ENCODE measurements at places on chromosomes 16 and 17.

- no peak for DNase-seq
Measured at GRCh38 chr17:73007407-73007806, 85.1 kb downstream of the SLC39A11 start.

- no peak for DNase-seq
Measured at GRCh38 chr17:18191236-18191667, 7.6 kb downstream of the ALKBH5 start.

GRCh38 chr17:35011671-35012216 lies 31.4 kb downstream of the LIG3 start:
- DNase-seq = no peak

DNA sequence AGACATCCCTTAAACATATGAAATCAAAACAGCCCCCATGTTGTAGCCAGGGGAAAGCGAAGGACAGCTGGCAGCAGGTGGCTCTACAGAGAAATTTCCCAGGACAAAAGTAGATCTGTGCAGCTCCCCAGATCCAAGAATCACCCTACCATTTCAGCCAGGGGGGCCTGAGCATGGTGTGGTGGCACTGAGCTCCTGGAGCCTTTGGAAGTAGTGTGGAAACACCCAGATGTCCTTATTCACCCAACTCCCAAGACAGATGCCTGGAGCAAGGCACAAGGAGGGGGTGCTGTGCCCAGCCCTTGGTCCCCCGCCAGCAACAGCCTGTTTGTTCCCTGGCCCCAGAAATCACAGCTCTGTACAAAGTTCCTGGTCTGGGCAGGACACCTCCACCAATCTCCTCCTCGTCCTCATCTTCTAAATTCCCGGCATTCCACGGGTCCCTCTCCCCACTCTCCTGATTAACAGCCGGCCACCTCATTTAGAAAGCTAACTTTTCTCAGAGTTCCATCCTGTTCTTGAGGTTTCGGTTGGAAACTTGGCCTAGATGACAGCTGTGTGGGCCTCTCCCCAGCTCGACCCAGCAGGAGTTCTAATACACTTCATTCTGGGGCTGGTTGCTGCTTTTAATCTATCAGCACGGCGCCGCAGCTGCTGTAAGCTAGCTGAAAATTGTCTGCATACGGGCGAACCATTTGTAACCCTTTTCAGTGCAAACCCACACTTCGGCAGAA lies 191.1 kb downstream of the C16orf78 start:
- DNase-seq = no peak

GRCh38 chr17:32631341-32632096 lies 144.7 kb downstream of the CDK5R1 start:
- DNase-seq = no peak

DNA sequence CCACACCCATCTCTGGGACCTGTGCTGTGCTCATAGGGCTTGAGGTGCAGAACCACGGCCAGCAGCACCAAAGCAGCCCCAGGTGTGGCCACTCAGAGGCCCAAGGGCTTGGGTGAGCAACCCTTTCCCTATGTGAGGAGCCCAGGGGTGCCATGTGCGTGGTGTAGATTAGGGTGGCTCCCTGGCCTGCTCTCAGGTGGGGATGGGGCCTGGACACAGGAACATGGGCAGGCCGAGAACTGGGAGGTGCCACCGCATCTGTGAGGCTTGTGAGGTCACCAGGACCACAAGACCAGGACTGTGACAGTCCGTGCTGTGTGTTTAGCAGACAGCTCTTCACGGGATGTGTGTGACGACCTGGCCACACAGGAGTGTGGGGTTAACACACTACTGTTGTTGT lies 103.5 kb upstream of the ZNF750 start:
- DNase-seq = peak; percentile 16

DNA sequence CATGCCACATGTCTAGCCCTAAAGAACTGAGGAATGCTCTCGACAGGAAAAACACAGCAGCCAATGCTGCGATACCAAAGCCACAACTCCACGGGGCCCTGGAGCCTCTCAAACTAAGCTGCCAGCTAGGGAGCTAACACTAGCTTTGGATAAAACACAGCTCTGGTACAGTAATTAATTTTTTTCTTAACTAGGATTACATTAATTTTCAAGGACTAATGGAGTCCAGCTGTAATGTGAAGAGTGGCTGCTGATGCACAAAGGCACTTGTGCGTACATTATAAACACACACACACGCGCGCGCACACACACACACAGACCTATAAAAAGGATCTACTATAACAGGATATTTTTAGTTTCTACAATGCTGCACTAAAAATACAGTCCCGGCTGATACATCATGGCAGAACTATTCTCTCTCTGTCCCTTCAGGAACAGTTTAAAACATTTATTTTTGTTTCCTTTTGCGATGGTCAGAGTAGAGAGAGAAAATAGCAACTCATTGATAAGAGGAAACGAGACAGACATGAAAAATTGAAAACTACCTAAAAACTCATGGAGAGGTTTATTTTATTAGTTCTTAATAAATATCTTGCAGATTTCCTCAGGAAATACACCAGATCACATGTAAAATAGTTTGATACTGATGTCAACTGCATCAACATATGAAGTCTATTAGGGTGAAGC lies 88.5 kb downstream of the SMG6 start:
- no peak for DNase-seq

DNA sequence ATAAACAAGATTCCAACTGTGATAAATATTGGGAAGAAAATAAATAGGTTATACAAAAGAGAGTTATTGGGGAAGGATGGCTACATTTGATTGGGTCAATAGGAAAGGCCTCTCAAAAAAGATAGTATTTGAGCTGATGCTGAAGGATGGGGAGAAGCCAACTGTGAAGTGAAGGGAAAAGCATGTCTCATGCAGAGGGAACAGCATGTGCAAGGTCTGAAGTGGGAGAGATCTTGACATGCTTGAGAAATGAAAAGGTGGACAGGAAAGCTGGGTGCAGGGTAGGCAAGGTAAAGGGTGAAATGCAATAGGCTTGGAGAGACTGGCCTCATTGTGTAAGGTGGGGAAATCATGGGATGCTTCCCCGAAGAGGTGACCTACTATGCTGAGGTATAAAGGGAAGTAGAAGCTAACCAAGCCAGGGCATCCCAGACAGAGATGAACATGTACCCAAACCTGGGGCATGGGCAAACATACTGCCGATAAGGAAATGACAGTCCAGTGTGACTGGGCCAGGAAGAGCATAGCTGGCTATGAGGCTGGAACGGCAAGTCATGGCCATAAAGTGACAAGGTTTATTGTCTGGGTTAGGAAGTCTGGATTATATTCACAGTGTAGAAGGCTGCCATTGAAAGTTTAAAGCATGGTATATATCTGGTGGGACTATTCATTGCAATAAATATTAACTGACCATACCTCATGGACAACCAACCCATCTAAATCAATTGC lies 91.2 kb downstream of the TOX3 start:
- DNase-seq = no peak

DNA sequence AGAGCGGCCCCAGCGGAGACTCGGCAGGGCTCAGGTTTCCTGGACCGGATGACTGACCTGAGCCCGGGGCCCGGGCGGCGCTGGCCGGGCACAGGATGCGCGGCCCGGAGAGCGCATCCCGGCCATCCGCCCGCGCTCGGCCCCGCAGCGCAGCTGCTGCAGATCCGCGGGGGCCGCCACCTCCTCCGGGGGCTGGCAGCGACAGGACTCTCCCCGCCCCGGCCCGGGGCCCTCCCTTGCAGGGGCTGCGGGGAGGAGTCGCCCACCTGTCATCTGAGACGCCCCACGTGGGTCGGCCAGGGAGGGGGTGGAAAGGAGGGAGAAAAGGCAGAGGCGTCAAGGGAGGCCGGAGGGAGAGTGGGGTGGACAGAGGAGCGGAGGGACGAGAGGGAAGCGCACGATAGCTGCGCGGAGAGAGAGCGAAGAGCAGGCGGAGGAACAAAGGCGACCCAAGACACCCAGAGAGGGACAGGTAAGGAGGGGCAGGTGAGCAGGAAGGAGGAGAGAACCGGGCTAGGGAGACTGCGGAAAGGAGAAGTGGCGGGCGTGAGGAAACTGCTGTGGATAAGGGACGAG lies 471 bp upstream of the PRKAR1A start:
- peak; percentile 61 for DNase-seq

- no peak for DNase-seq
Measured at GRCh38 chr16:80985611-80986010, 21.1 kb downstream of the CMC2 start.

DNA sequence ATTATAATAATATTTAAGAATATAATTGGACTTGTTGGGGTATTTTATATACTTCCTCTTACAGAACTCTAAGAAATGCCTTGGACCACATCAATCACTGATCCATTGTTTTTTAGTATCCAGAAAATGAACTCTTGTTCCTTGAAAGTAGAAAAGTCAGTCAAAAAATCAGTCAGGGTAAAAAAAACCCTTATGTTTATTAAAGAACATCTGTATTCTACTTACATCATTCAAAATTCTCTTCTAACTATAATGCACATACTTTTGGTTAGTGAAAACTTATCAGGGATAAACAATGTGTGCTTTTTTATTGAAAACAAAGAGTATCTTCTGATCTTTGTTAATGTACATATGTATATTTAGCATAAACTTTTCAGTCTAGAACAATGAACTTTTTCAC lies 23.5 kb upstream of the CDR2 start:
- DNase-seq = no peak

GRCh38 chr16:54462151-54462651 lies 175.6 kb upstream of the IRX3 start:
- DNase-seq = no peak

DNA sequence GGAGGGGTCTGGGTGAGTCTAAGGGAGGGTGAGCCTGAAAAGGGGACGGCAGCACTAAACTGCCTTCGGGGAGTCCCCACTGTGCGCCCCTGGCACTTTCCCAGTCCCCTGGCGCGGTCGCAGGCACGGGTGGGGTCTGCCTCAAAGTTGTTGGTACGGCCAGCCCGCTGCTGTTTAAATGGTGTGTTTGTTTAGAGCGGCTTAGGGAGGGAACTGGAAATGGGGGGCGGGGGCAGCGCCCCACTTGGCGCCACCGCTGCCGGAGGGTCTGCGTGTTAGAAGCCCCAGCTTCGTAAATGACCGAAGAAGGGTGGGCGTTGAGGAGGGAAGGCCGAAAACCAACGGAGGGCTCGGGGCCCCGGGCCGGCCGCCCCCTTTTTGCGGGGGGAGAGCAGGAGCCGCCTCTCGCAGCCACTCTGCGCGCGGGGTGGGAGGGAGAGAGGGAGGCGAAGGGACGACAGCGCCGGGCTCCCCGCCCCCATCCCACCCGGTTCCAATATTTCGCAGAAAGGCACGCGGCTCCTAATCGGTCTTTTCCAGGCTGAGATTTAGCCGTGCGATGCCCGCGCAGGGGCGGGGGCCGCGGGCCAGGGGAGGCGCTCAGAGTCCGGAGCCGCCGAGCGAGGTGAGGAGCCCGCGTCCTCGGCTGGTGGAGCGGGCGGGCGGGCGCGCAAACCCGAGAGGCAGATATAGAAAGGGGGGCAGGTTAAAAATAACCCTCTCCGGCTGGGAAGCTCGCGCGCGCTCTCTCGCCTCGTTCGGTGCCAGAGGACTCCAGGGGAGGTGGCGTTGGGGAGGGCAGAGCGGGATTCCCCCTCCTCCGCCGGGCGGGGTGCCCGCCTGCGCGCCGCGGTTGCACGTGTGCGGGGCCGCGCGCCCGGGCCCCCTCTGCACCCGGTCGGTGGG lies 54.9 kb downstream of the SREBF1 start:
- DNase-seq = no peak

DNA sequence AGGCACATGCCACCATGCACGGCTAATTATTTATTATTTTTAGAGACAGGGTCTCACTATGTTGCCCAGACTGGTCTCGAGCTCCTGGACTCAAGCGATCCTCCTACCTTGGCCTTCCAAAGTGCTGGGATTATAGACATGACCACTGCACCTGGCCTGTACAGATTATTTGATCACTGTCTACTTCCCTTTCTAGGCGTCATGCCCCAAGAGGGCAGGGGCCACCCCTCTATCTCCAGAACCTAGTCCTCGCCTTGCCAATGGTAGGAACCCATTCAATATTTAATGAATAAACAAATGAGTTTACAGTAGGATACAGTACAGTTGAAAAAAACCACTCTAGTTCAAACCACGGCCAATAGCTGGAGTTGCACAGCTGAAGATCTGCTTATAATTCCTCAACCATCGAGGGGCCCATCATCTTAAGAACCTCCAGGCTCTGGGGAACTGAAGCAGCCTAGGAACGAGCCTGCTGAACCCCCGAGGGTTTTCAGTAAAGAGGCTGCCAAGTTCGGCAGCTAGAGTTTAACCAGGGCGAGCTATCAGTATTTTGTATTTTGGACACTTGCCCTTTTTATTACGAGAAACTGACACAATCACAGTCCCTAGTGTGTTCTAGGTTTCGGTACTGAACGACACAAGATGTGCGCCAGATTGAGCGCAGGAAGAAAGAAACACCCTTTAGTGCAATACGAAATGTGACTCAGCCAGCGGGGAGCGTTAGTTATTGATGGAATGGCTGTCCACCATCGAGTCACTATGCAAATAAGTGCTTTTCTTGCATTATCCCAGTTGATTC lies 14.6 kb downstream of the ADCY9 start:
- DNase-seq = no peak

GRCh38 chr16:57012353-57012752 lies 23.0 kb downstream of the NLRC5 start:
- no peak for DNase-seq

DNA sequence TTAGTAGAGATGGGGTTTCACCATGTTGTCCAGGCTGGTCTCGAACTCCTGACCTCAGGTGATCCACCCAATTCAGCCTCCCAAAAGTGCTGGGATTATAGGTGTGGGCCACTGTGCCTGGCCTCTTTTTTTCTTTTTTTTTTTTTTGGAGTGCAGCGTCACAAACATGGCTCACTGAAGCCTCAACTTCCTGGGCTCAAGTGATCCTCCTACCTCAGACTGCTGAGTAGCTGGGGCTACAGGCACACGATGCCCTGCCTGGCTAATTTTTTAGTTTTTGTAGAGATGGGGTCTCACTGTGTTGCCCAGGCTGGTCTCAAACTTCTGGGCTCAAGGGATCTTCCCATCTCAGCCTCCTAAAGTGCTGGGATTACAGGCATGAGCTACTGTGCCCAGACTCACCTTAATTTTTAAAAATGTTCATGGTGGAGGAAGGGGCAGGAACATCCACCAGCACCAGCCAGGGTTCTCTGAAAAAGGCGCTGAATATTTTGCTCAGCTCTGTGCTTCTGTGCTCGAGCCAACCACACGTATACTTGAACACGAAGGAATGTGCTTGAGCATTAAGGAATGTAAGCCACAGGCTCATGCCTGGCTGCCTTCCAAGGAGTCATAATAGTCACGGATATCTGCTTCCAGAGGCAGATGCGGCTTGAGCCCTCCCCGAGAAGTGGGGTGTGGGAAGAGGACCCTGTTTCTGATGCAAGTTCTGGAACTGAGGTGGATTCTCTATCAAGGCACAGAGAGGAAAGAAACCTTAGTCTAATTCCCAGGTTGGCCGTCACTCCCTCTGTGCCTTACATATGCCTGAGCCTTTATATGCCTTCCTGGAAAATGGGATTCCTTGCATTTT lies 65.5 kb upstream of the CREBBP start:
- no peak for DNase-seq

GRCh38 chr16:66298006-66298405 lies 68.5 kb upstream of the CDH5 start:
- no peak for DNase-seq

GRCh38 chr16:982145-983043 lies 824 bp downstream of the SOX8 start:
- no peak for DNase-seq
